ENCODE measurements at places on chromosomes 2 and 18. TPM values are rescaled to one million over a fixed set of nuclear protein-coding genes. Genes with fewer than 3 reads are reported as not detected.

Gene KLHL30
- 0.10 TPM for total RNA-seq

DNA sequence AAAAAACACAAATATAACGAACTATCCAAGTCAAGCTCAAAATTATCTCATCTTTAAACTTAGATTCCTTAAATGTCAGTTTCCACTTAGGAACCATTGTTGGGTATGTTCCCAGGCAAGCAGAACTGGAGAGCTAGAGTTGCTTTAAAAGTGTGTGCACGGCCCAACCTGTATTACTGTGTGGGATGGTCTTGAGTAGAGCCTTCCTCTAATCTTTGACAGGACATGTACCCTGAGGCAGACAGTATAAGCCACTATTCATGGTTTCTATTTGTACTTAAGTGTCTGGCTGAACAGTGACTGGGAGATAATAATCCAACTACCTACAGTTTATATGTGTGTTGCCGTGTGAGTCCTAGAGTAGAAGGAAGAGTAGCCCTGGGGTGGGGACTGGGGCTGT lies 239.7 kb downstream of the GPD2 start:
- DNase-seq = no peak

Gene C2orf66
- total RNA-seq = not detected

- peak; percentile 23 for DNase-seq
Measured at GRCh38 chr18:74511823-74512222, 15.7 kb downstream of the CNDP2 start.

DNA sequence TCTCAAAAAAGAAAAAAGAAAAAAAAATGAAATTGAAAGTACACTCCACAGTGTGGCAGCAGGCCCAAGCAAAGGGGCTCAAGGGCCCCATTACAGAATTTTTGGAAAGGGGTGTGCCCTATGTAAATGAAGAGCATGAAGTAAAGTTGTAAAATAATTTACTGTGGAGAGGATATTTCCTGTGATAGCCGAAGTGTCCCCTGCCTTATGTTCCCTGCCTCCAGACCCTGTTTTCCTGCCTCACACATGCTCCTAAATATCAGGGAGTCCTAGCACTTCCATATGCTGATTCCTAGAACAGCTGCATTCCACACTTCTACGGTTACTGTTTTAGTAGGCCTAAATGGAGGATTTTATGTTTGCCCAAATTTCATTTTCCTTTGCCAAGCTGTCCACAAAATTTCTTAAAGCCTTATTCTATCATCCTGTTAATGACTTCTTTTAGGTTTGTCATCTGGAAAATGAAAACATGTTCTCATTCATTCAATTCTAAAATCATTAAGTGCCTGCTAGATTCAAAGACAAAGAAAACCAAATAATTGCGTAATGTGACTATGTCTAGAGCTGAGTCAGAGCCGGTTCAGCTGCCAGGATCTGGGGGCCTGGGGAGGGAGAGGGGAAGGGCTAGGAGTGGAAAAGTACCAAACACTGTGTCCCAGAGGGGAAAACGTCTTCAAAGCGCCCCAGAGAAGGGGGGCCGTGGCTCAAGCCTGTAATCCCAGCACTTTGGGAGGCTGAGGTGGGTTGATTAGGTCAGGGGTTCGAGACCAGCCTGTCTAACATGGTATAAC lies 25.9 kb upstream of the IMPA2 start:
- DNase-seq = no peak

All from left lobe of liver (tissue), 2 donors.